Stimulated activated CD8-positive, alpha-beta memory T cell treated with anti-CD3 and anti-CD28 coated beads, Interleukin-15, amount 100 ng/mL, for 48 hours (primary cell): ENCODE measurements at places on chromosomes 11 and 22.

GRCh38 chr11:118223992-118224391 is 819 bp downstream of the JAML start:
- no peak for DNase-seq

DNA sequence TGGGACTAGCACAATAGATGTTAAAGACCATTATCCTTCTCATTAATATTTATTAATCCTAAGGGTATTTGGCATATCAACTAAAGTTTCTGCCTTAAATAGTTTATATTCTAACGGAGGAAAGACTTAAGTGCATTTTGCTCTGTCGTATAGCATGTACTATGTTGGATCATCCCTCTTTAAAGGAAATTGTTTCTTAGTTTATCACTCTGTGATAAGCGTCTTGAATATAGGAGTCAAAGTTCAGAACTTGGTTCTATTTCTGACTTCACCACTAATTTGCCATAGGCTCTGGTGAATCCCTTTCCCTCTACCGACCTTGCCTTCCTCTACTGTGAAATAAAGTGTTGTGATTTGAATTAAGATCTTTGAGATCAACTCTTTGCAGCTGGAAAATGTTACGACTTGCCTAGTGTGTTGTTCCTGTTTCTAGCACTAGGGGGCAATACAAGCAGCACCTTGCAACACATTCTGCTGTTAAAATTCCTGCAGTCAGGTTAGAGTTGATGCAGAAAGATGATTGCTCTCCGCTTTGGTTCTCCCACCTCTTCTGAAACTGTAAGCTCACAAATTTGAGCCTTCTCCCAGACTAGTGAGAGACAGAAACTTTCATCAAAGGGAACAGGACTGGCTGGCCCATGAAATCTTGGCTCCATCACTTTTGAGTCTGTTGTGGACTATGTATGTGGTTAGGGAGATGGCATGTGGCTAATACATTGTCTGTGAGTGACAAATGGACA is 27.8 kb upstream of the ZNRF3 start:
- no peak for DNase-seq

DNA sequence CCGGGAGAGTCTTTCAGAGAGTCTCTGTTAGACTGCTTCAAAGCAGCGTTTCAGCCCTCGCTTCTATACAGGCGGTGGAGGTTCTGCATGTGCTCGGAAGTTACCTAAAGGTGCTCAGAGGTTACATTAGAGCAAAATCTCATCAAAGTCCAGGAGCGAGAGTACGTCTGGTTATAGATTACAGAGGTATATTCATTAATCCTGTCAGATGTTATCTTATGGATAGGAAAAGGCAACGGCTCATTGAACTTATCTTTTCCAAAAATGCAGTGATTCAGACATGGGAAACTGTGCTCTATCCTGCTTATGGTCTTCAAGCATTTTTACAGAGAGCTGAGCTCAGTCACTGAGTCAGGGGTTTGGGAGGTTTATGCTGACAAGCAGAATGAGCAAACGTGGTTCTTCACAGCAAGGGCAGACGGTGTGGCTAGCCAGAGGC is 9.1 kb upstream of the ZBED5 start:
- DNase-seq = no peak

- no peak for DNase-seq
These were observed 439 bp downstream of the YAP1 start for GRCh38 chr11:102110761-102111010.
